Brain (organoid and tissue), 16 donors: ENCODE measurements at places on chromosomes 4 and X. TPM values are rescaled to one million over a fixed set of nuclear protein-coding genes. Genes with fewer than 3 reads are reported as not detected.

Gene PABPC1L2B
- 2.3 TPM for polyA plus RNA-seq

Gene THAP6
- 1.9 TPM for polyA plus RNA-seq

Gene MAML3
- 9.4 TPM for polyA plus RNA-seq

Gene PPP2R3B
- 14.6 TPM for polyA plus RNA-seq

Gene ARL9
- polyA plus RNA-seq: 3.1 TPM

Gene GABRB1
- 0.85 TPM for polyA plus RNA-seq

Gene VCX3B
- polyA plus RNA-seq: not detected

Gene TREX2
- polyA plus RNA-seq: not detected

Gene PASD1
- polyA plus RNA-seq: not detected

Gene CXCL5
- polyA plus RNA-seq: not detected

Gene ADRA2C
- polyA plus RNA-seq: 2.0 TPM

Gene MAGT1
- polyA plus RNA-seq: 22.5 TPM

Gene PALLD
- 23.9 TPM for polyA plus RNA-seq

Gene KCNE5
- polyA plus RNA-seq: 1.3 TPM

Gene PSAPL1
- not detected for polyA plus RNA-seq

Gene PRRG1
- polyA plus RNA-seq: 11.5 TPM

Gene RNF128
- polyA plus RNA-seq: 0.51 TPM

Gene EFNB1
- polyA plus RNA-seq: 21.3 TPM

Gene TMPRSS11D
- polyA plus RNA-seq: not detected

Gene TRIM2
- 17.8 TPM for polyA plus RNA-seq

Gene STBD1
- 0.25 TPM for polyA plus RNA-seq

Gene VCX3A
- polyA plus RNA-seq: not detected

Gene HMX1
- polyA plus RNA-seq: not detected

Gene PCDH7
- polyA plus RNA-seq: 1.7 TPM

Gene NUDT6
- polyA plus RNA-seq: 2.8 TPM

Gene CRMP1
- 599 TPM for polyA plus RNA-seq

Gene ABLIM2
- 33.5 TPM for polyA plus RNA-seq

Gene CLDN34
- polyA plus RNA-seq: not detected

Gene GLUD2
- 0.34 TPM for polyA plus RNA-seq

Gene PRMT9
- polyA plus RNA-seq: 1.3 TPM

Gene PRDM5
- 0.48 TPM for polyA plus RNA-seq

Gene ATOH1
- not detected for polyA plus RNA-seq

Gene SYTL5
- 5.5 TPM for polyA plus RNA-seq

Gene TMEM164
- 45.8 TPM for polyA plus RNA-seq

Gene FAT1
- polyA plus RNA-seq: 16.9 TPM

Gene CLIC2
- 0.64 TPM for polyA plus RNA-seq

Gene VEGFC
- polyA plus RNA-seq: 2.0 TPM

Gene MAGEA1
- polyA plus RNA-seq: not detected

Gene CT45A10
- not detected for polyA plus RNA-seq

Gene TIGD4
- not detected for polyA plus RNA-seq

Gene GAGE12C
- polyA plus RNA-seq: not detected

Gene MAOA
- polyA plus RNA-seq: 11.3 TPM

Gene PAGE5
- not detected for polyA plus RNA-seq

Gene XAGE1A
- not detected for polyA plus RNA-seq

Gene CT45A3
- 0.42 TPM for polyA plus RNA-seq

Gene FMR1
- 19.3 TPM for polyA plus RNA-seq

Gene PDHA1
- polyA plus RNA-seq: 105 TPM
